ENCODE measurements at places on chromosomes 1 and 21.

DNA sequence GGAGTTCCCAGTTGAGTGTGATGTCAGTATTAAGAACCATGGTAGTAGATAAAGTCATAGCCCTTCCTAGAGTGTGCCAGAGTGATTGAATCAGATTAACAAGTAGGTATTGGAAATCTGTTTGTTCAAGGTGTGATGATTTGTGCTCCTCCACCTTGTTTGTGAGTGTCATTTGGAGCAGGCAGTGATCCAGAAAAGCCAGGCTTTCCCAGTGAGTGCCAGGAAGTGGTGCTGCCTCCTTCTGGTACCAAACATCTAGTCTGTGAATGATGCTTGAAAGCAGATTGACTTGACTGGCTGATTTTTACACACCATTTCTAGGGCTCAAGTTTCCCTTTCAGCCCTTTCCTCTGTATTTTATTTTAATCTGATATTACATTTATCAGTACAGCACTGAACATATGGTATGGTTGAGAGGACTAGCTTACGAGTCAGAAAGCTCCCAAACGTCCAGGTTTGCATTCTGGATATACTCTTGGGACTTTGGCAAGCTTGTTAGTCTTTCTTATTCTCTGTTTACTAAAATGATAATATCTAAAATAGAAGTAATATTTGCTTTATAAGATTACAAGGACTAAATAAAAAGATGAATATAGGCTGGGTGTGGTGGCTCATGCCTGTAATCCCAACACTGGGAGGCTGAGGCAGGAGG lies 100.7 kb downstream of the PATJ start:
- no peak for DNase-seq

DNA sequence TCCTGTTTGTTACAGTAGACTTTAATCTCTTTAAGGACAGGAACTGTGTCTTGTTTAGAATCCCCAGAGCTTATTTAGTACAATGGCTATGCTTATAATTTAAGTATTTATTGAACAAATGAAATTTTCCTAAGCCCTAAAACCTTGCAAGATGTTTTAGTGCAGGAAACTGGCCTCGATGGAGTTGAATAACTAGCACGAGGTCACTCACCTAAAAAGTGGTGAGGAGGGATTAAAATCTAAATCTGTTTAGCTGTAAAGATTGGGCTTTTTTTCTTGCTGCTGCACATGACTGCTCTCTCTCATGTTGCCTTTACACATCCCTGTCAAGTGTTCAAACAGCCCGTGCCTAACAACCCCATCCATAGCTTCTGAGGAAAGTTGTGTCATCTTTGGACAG lies 10.2 kb downstream of the NFYC start:
- no peak for DNase-seq

GRCh38 chr21:39025198-39025597 lies 158.1 kb downstream of the PSMG1 start:
- DNase-seq = no peak

DNA sequence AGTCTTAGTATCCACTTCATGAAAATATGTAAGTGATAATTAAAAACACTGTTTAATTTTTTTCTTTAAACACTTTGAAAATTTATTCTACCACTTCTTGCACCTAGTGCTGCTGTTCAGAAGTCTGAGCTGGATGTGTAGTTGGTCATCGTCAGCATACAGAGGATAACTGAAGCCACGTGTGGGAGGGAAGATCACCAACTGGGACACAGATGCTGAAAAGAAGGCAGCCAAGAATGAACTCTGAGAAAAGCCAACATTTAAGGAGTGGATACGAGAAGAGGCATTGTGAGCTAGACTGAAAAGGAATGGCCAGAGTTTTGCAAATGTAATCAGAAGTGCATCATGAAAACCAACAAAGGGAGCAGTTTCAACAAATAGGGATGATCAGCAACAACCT lies 24.6 kb upstream of the CLCA4 start:
- DNase-seq = no peak

DNA sequence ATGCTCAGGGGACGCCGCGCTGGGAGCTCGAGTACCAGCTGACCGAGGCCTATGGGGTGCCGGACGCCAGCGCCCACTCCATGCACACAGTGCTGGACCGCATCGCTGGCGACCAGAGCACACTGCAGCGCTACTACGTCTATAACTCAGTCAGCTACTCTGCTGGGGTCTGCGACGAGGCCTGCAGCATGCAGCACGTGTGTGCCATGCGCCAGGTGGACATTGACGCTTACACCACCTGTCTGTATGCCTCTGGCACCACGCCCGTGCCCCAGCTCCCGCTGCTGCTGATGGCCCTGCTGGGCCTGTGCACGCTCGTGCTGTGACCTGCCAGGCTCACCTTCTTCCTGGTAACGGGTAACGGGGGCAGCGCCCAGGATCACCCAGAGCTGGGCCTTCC lies 1.3 kb upstream of the XKR8 start:
- no peak for DNase-seq

DNA sequence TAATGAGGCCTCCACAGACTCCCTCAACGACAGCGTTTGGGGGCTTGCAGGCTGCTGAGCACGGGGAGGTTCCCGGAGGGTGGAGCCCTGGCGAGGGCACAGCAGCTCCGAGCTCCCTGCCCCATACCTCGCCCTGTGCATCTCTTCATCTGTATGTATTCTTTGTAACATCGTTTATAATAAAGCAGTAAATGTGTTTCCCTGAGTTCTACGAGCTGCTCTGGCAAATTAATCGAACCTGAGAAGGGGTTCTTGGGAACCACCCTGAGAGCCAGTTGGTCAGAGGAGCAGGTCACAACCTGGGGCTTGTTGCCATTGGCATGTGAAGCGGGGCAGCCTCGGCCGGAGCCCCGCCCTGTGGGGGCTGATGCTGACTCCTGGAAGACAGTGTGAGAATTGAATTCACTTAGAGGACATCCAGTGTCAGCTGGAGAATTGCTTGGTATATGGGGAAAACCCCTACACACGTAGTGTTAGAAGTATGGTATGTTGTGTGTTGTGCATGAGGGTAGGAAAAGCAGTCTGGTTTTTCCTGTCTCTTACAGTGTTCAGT lies 11.5 kb downstream of the SLC37A1 start:
- no peak for DNase-seq

GRCh38 chr1:113255038-113255719 lies 135.1 kb upstream of the MAGI3 start:
- DNase-seq = no peak

DNA sequence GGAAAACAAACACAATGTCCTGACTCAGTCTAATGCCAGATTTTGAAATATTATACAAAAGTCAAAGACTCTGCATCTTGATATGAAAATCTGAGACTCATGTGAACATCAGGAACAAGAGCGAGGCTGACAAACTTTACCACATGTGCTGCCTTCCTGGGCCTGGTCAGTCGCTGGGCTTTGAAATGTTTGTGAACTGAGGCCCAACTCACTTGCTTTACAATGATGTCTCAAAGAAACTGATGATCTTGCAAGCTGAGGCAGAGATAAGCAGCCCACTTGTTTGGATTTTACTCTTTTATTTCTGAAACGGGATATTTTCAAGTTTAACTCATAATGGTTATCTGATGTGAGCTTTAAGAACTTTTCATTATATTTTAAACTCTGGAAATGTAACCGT lies 2.1 kb downstream of the BCAR3 start:
- no peak for DNase-seq

GRCh38 chr1:98289311-98289710 lies 368.5 kb upstream of the DPYD start:
- DNase-seq = no peak

DNA sequence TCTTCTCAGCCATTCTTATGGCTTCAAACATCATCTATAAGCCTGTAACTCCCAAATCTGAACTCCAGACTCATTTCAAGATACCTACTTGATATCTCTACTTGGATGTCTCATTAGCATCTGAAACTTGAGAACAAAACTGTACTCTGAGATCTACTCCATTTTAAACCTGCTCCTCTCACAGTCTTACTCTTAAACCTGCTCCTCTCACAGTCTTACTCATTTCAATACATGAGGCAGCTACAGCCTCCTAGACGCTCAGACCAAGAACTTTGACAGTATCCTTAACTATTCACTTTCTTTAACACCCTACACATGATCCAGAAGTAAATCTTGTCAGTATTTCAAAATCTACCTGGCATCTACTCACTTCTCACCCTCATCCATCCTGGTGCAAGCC lies 54.3 kb downstream of the NBPF6 start:
- no peak for DNase-seq

DNA sequence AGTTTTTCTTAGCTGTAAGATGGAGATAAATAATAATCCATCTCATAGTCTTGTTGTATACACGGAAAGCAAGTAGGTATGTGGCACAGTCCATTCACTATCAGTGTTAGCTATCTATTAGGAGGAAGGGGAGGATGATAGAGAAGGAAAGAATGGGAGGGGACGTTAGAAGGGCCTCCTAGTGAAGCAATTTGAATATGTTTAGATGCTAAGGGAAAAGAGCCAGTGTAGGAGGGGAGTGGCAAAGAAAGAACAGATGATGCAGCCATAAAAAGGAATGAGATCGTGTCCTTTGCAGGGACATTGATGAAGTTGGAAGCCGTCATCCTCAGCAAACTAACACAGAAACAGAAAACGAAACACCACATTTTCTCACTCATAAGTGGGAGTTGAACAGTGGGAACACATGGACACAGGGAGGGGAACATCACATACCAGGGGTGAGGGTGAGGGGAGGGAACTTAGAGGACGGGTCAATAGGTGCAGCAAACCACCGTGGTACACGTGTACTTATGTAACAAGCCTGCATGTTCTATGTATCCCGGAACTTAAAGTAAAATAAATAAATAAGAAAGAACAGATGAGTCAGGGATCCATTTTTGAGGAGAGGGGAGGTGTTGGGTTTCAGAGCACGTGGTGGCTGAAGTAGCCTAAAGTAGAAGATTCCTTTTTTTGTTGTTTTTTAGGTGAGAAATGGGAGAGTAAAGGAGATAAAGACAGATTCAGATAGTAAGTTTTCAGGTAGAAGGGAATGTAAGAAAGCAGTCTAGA lies 124.1 kb downstream of the POU2F1 start:
- no peak for DNase-seq

GRCh38 chr1:95386371-95386770 lies 152.4 kb downstream of the RWDD3 start:
- DNase-seq = no peak

- DNase-seq = no peak
Observed at GRCh38 chr1:172394141-172394751, 26.2 kb upstream of the C1orf105 start.

- DNase-seq = no peak
Observed at GRCh38 chr1:55456971-55457370, 241.8 kb upstream of the USP24 start.

- no peak for DNase-seq
Observed at GRCh38 chr21:30921129-30921528, 39.7 kb upstream of the KRTAP11-1 start.

- no peak for DNase-seq
Observed at GRCh38 chr1:68162761-68163160, 69.6 kb downstream of the WLS start.

DNA sequence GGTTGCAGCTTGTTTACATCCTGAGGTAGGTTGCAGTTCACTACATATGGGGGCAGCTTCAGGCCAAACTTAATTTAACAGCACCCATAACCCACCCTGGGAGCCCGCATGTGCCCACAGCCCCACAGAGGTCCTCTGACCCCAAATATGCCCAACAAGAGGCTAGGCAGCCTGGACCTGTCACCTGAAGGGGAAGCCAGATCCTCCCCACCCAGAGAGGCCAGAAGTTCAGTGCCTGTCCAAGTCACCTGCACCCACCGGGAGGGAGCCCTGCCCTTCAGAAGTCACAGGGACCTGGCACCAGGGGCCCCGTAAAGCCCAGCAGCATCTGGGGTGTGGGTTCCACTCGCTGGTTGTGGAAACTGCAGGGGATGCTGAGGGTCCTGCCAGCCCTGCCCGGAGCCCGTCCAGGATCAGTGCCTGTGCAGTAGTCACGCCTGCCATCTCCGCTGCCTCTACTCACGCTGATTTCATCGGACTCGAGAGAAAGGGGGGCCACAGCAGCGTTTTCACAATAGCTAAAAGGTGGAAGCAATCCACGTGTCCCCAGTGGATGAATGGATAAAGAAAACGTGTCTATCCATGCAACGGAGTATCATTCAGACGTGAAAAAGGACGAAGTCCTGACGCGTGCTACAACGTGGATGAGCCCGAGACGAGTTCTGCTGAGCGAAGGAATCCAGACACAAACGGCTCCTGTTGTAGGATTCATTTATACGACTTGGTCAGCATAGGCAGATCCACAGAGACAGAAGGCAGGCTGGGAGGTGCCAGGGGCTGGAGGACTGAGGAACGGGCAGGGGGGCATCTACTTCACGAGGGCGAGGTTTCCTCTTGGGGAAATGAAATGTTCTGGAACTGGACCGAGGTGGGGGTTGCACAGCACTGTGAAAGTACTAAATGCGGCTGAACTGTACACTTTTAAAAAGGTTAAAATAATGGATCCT lies 33.9 kb upstream of the COL6A2 start:
- no peak for DNase-seq

DNA sequence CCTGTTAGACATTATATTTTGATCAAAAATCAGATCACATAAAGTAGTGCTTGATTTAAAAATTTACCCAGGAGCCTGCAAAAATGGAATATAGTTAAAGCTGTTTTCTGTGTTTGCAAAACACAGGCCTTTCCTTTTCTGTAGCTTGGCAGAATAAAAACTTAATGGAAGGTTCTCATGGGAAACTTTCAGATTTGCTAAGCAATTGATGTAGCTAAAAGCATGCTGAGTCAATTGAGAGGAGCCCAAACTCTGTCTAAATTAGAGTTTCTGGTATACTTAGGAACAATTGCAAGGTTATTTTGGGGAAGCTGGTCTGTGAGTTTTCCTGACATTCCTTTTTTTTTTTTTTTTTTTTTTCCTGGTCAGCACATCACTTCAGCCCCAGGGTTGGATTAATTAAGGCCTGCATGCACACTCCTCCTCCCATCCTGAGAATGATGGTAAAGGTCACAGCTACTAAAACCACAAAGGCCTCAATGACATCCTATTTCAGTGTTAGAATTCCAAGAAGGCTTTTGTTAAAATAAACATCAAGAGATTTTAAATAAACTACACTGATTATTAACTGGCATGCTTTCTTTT lies 608.7 kb downstream of the PLPP3 start:
- no peak for DNase-seq

DNA sequence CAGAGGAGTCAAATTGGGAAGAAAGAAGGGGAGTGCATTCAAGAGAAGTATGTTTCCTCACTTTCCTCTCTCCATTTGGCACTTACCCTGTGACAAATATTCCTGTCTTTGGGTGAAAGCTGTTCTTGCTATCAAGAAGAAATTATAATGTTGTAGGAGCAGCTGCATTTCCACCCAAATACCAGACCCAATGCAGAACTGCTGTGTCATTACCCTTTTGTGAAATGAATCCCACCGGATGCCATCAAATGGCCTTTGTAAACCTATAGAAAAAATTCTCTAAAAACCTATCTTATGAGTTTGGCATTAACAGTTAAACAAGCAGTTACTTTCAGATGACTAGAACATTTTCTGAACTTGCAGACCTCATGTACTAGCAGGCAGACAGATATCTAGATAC lies 16.7 kb upstream of the PALMD start:
- DNase-seq = no peak

GRCh38 chr1:168972225-168972624 lies 134.3 kb upstream of the ATP1B1 start:
- no peak for DNase-seq

GRCh38 chr1:170044187-170044586 lies 30.3 kb downstream of the KIFAP3 start:
- no peak for DNase-seq

GRCh38 chr1:47460040-47460439 lies 22.2 kb downstream of the FOXD2 start:
- no peak for DNase-seq

All from stimulated activated CD8-positive, alpha-beta memory T cell treated with anti-CD3 and anti-CD28 coated beads, Interleukin-7, amount 100 ng/mL, for 1 hour (primary cell).